ENCODE measurements at places on chromosomes 5 and 9. TPM values are rescaled to one million over a fixed set of nuclear protein-coding genes. Genes with fewer than 3 reads are reported as not detected.

DNA sequence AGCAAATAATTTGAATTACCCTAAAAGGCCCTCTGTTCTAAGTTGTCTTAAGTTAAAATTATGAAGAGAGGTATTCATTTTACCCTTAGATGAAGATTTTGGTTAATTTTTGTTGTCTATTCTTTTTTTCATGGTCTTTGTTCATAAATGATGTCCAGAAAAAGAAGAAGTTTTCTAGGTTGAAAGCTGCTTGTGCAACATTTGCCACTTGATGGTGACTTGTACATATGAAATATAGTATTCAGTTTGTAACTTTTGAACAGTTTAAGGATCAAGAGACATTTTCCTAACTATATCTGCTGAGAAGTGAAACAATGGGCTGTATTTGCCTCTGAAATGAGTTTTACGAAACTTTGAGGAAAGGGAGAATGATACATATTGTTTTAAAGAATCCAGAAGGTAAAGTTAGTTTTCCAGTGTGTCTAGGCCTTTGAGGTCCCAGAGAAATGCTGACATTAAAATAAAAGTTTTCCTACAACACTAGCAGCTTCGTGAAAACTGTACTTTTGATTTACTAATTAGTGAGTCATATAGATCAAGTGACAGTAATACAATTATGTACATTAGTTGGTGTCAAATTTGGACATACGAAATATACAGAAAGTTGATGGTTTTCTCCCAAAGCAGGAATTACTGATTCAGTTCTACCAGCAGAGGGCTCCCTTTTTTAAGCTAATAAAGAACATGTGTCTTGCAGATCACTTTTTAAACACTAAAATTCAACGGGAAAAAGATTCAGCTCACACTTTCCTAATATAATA lies 70.5 kb downstream of the PIK3R1 start:
- no peak overlapping the region for H3K27ac ChIP-seq
- H3K36me3 ChIP-seq = peaks cover 36% of the 10 kb centered on the region
- no peaks in the 10 kb centered on the region for H3K27me3 ChIP-seq
- DNase-seq = no peak
- H3K4me1 ChIP-seq = peaks cover 9% of the 10 kb centered on the region

DNA sequence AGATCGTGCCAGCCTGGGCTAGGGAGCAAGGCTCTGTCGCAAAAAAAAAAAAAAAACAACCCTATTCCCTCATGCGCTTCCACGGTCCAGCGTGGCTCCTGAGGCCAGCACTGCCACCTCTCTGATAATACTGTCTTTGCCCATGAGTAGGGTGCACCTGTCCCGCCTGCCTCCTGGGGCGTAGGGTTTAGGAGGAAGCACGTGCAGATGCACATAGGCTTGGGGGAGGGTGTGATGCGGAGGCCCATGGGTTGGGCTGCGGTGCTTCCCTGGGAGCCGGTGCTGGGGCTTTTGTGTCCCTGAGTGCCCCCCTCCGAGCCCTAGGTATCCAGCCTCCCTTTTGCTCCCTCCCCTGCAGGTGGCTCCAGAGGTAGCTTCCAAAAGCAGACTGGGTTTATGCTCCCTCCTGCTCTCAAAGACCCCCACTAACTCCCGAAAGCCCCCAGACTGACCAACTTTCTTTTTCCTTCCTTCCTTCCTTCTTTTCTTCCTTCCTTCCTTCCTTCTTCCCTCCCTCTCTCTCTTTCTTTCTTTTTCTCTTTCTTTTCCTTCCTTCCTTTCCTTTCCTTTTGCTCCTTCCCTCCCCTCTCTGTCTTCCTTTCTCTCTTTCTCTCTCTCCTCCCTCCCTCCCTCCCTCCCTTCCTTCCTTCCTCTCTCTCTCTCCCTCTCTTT lies 12.8 kb downstream of the FGFR4 start:
- H3K4me1 ChIP-seq = no peaks in the 10 kb centered on the region
- no peak for DNase-seq
- no peak overlapping the region for H3K4me3 ChIP-seq
- H3K36me3 ChIP-seq = no peaks in the 10 kb centered on the region
- no peaks in the 10 kb centered on the region for H3K27me3 ChIP-seq
- no peak overlapping the region for H3K27ac ChIP-seq

- H3K4me3 ChIP-seq = no peak overlapping the region
- H3K36me3 ChIP-seq = no peaks in the 10 kb centered on the region
- H3K27me3 ChIP-seq = no peaks in the 10 kb centered on the region
Measured at GRCh38 chr9:123952641-123953495, 22.9 kb upstream of the DENND1A start.

- no peak overlapping the region for H3K4me3 ChIP-seq
- H3K36me3 ChIP-seq = no peaks in the 10 kb centered on the region
Measured at GRCh38 chr5:163759000-163759704, 253.7 kb downstream of the MAT2B start.

DNA sequence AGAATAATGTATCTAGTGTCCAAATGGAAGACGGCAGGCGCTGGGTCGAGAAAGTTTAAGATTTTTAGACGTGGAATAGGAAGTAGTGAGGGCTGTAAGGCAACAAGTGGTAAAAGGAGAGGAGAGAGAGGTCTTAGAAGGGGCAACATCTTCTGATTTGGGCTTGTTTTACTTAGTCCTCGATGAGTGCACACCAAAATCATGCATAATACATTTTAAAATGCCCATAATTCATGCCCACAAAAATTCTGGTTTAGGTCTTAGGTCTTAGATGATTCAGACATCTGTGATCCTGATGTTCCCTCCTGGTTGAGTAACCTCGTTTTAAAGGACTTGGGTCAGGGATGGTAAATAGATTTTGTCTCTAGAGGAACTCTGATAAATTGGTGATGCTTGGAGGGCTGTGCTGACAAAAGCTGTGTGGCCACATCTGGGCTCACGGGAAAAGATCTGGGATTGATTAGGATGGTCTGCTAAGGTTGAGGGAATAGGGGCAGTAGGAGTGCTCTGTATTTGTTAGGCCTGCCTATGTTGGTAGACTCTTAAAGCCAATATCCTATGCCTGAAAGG lies 476.3 kb downstream of the CCDC171 start:
- no peaks in the 10 kb centered on the region for H3K36me3 ChIP-seq
- H3K27ac ChIP-seq = no peak overlapping the region

GRCh38 chr9:34547960-34548611 lies 25.3 kb upstream of the ENHO start:
- no peaks in the 10 kb centered on the region for H3K4me1 ChIP-seq
- H3K27ac ChIP-seq = no peak overlapping the region
- H3K4me3 ChIP-seq = no peak overlapping the region
- no peaks in the 10 kb centered on the region for H3K27me3 ChIP-seq

DNA sequence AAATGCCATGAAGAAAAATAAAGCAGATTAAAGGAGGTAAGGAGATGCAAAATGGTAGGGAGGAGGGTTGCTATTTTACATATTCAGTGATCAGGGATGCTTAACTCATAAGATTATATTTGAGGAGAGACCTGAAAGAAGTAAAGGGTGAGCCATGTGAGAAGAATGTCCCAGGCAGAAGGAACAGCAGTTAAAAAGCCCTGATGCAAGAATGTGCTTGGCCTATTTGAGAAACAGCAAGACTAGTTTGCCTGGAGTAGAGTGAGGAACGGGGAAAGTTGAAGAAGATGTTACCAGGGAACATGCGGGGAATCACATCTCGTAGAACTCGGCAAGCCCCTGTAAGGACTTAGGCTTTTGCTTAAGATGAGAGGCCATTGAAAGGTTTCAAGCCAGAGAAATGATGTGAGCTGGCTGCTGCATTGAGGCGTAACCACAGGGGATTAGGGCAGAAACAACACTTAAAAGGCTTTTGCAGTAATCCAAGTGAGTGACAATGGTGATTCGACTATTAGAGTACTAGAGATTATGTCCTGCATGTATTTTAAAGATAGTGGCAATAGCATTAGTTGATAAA lies 198.7 kb downstream of the VPS13A start:
- no peak for DNase-seq
- no peak overlapping the region for H3K4me3 ChIP-seq
- no peaks in the 10 kb centered on the region for H3K27me3 ChIP-seq
- no peak overlapping the region for H3K27ac ChIP-seq

- H3K4me3 ChIP-seq = no peak overlapping the region
- no peak overlapping the region for H3K27ac ChIP-seq
- H3K36me3 ChIP-seq = no peaks in the 10 kb centered on the region
- DNase-seq = no peak
- H3K4me1 ChIP-seq = no peaks in the 10 kb centered on the region
Measured at GRCh38 chr9:118478752-118479151, 774.5 kb downstream of the TLR4 start.

DNA sequence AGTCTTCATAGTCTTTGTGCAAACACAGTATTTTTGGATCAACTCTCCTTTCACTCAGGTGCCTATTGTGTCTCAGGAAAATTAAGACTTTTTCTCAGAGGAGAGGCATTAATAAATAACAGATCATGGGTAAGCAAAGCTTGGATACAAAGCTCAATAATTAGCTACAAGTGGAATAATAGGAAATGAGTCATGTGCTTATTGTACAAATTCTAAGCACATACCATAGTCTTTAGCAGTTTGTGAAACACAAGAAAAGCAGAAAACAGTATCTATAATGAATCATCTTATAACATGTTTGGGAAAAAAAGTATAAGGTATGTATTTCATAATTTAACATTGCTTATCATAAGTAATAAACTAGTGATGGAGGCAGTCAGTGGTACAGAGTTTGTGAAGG lies 477.0 kb downstream of the CDH10 start:
- no peaks in the 10 kb centered on the region for H3K4me1 ChIP-seq
- no peaks in the 10 kb centered on the region for H3K27me3 ChIP-seq
- no peak overlapping the region for H3K4me3 ChIP-seq
- H3K36me3 ChIP-seq = no peaks in the 10 kb centered on the region
- H3K27ac ChIP-seq = no peak overlapping the region
- no peak for DNase-seq

- H3K27me3 ChIP-seq = no peaks in the 10 kb centered on the region
- no peaks in the 10 kb centered on the region for H3K36me3 ChIP-seq
- H3K4me1 ChIP-seq = no peaks in the 10 kb centered on the region
Measured at GRCh38 chr5:348726-349125, 27.2 kb downstream of the AHRR start.

GRCh38 chr5:54294097-54294667 lies 16.2 kb downstream of the ARL15 start:
- H3K4me3 ChIP-seq = no peak overlapping the region
- no peak overlapping the region for H3K27ac ChIP-seq
- H3K36me3 ChIP-seq = no peaks in the 10 kb centered on the region
- no peaks in the 10 kb centered on the region for H3K4me1 ChIP-seq
- no peaks in the 10 kb centered on the region for H3K27me3 ChIP-seq

GRCh38 chr9:89277454-89277853 lies 33.5 kb upstream of the CKS2 start:
- H3K4me3 ChIP-seq = no peak overlapping the region
- H3K4me1 ChIP-seq = no peaks in the 10 kb centered on the region
- no peaks in the 10 kb centered on the region for H3K27me3 ChIP-seq

GRCh38 chr5:38782180-38782835 lies 63.5 kb upstream of the OSMR start:
- no peaks in the 10 kb centered on the region for H3K27me3 ChIP-seq
- H3K36me3 ChIP-seq = no peaks in the 10 kb centered on the region
- DNase-seq = no peak
- peaks cover 17% of the 10 kb centered on the region for H3K4me1 ChIP-seq

PCDHB10 gene
- 0.21 TPM for total RNA-seq

C5 gene
- 1.5 TPM for total RNA-seq
